Placental pericyte (primary cell): ENCODE measurements at places on chromosomes 12 and 14. TPM values are rescaled to one million over a fixed set of nuclear protein-coding genes. Genes with fewer than 3 reads are reported as not detected.

The ALX1 gene
- 0.29 TPM in 1 of 2 replicates, not detected in the other for total RNA-seq

The KRT72 gene
- not detected in 2 replicates for total RNA-seq

The TMEM119 gene
- total RNA-seq: 91.9 and 104 TPM in 2 replicates

The HRK gene
- not detected in 2 replicates for total RNA-seq

The KLRD1 gene
- total RNA-seq: 0.22 and 1.3 TPM in 2 replicates

The KRT86 gene
- under 0.01 TPM in 1 of 2 replicates, not detected in the other for total RNA-seq

The FOXM1 gene
- 2.6 and 41.4 TPM in 2 replicates for total RNA-seq

The GALNT8 gene
- total RNA-seq: not detected in 2 replicates

The TPPP2 gene
- not detected in 2 replicates for total RNA-seq

The KCNH5 gene
- total RNA-seq: 0.14 TPM in 1 of 2 replicates, not detected in the other

The TOX4 gene
- total RNA-seq: 32.6 and 43.1 TPM in 2 replicates

The KDM5A gene
- total RNA-seq: 54.1 and 66.3 TPM in 2 replicates

The PYGL gene
- total RNA-seq: 34.8 and 41.8 TPM in 2 replicates

The FLVCR2 gene
- 1.1 and 1.3 TPM in 2 replicates for total RNA-seq

The IL26 gene
- total RNA-seq: not detected in 2 replicates

The KITLG gene
- 18.8 and 38.1 TPM in 2 replicates for total RNA-seq

The DPY19L2 gene
- total RNA-seq: 1.3 and 9.7 TPM in 2 replicates

The KCNMB4 gene
- total RNA-seq: 0.22 and 1.4 TPM in 2 replicates

The TESPA1 gene
- total RNA-seq: not detected in 2 replicates

The C3AR1 gene
- total RNA-seq: 0.29 and 1.1 TPM in 2 replicates

The FAR2 gene
- 0.22 and 3.7 TPM in 2 replicates for total RNA-seq

The CCDC196 gene
- total RNA-seq: not detected in 2 replicates

The LHX5 gene
- not detected in 2 replicates for total RNA-seq

The SOAT2 gene
- total RNA-seq: not detected in 2 replicates

The ASCL1 gene
- total RNA-seq: not detected in 2 replicates

The CSRP2 gene
- 23.4 and 30.4 TPM in 2 replicates for total RNA-seq

The DCN gene
- 131 and 1,080 TPM in 2 replicates for total RNA-seq

The ING4 gene
- total RNA-seq: 23.2 and 64.3 TPM in 2 replicates

The SYNE3 gene
- total RNA-seq: 16.9 and 19.0 TPM in 2 replicates

The NTS gene
- total RNA-seq: not detected in 2 replicates

The KCNH3 gene
- 0.29 and 0.44 TPM in 2 replicates for total RNA-seq

The LRRC10 gene
- not detected in 2 replicates for total RNA-seq

The SLC25A47 gene
- not detected in 2 replicates for total RNA-seq

The TRMT5 gene
- total RNA-seq: 8.3 and 10.9 TPM in 2 replicates

The SPRYD3 gene
- 19.9 and 35.5 TPM in 2 replicates for total RNA-seq

The LRFN5 gene
- 0.22 and 3.6 TPM in 2 replicates for total RNA-seq

The PIK3C2G gene
- total RNA-seq: not detected in 2 replicates

The MAP3K9 gene
- total RNA-seq: 0.14 and 0.88 TPM in 2 replicates

The PSMB5 gene
- total RNA-seq: 156 and 197 TPM in 2 replicates

The TMEM253 gene
- not detected in 2 replicates for total RNA-seq

The CLEC1B gene
- not detected in 2 replicates for total RNA-seq

The RPS6KL1 gene
- total RNA-seq: 1.4 and 2.2 TPM in 2 replicates

The LALBA gene
- not detected in 2 replicates for total RNA-seq

The CLEC4D gene
- total RNA-seq: not detected in 2 replicates

The CAPS2 gene
- total RNA-seq: 1.8 and 2.4 TPM in 2 replicates

The MSI1 gene
- total RNA-seq: not detected in 2 replicates

The ELK3 gene
- total RNA-seq: 14.4 and 52.5 TPM in 2 replicates

The MLXIP gene
- total RNA-seq: 27.5 and 35.5 TPM in 2 replicates

The TMEM132D gene
- total RNA-seq: not detected in 2 replicates

The ARID2 gene
- 13.6 and 27.3 TPM in 2 replicates for total RNA-seq

The TUNAR gene
- not detected in 2 replicates for total RNA-seq
